ENCODE measurements at places on chromosomes 11 and 22.

- DNase-seq, result no peak
Measured at GRCh38 chr11:1554981-1555712, 16.9 kb downstream of the DUSP8 start.

- DNase-seq, result no peak
Measured at GRCh38 chr11:1569251-1569780, 2.8 kb downstream of the DUSP8 start.

DNA sequence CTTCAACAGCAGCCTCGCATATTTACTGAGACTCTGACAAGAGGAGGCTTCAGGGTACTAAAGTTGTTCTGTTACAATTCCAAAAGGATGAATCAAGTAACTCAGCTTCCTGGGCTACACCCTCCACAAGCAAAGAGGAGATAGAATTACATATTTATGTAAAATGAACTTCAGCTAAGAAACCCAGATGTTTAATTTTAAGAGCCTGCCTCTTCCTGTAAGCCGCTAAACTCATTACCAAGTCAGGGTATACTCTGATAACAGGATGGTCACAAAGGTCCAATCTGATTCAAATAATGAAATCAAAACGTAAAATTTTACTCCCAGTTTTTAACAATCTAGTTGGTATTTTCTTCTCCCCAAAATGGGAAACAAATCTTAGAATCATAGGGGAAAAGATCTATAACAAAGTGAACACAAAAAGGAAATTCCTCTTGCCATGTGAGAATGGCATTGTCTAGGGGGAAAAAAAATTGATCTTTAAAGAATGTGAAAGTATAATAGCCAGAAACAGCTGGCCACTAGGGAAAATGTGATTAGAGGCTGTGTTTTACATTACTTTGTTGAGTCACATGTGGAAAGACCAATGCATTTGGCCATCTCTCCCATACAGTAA lies 30.9 kb downstream of the CHEK2 start:
- no peak for DNase-seq

DNA sequence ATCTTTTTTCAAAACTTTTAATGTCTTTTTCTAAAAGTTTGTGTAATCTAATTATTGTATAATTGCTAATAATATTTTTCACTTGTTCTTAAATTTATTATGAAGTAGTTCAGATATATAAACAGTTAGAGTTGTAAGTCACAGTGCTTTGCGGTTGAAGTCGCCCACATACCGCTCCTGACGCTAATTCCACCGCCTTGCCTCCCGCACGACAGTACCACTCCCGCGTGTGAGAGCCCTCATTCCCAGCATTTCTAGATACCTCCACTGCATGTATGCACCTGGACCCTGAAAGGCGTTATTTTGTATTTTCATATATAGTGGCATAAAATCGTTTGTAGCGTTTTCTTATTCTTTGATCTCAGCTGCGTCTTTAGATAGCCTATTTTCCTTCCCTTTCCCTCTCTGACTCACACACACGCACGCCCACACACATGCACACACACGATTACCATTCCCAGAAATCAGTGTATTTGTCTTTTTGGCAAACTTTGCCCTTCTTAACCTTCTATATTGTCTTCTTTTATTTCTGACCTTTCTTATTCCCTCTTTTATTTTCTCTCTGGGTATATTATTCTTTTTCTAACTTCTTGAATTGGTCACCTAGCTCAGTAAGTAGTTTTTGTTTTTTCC lies 56.4 kb upstream of the PITPNB start:
- no peak for DNase-seq

GRCh38 chr11:12573707-12574485 lies 100.3 kb upstream of the TEAD1 start:
- no peak for DNase-seq

DNA sequence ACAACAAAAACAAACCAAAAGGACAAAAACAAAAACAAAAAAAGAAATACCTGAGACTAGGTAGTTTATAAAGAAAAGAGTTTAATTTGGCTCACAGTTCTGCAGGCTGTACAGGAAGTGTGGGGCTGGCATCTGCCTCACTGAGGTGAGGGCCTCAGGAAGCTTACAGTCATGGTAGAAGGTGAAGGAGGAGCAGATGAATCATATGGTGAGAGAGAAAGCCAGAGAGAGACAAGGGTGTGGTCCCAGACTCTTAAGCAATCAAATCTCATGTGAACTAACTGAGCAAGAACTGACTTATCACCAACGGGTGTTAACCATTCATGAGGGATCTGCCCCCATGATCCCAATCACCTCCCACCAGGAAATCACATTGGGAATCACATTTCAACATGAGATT lies 58.8 kb upstream of the ZBED5 start:
- DNase-seq, result no peak

- DNase-seq, result peak; percentile 92
Measured at GRCh38 chr11:64711138-64711955, 11.7 kb downstream of the NRXN2 start.

- peak; percentile 75 for DNase-seq
Measured at GRCh38 chr11:36376009-36376887, 80.2 kb downstream of the PRR5L start.

GRCh38 chr11:75740681-75741080 lies 23.0 kb downstream of the MOGAT2 start:
- DNase-seq, result no peak

DNA sequence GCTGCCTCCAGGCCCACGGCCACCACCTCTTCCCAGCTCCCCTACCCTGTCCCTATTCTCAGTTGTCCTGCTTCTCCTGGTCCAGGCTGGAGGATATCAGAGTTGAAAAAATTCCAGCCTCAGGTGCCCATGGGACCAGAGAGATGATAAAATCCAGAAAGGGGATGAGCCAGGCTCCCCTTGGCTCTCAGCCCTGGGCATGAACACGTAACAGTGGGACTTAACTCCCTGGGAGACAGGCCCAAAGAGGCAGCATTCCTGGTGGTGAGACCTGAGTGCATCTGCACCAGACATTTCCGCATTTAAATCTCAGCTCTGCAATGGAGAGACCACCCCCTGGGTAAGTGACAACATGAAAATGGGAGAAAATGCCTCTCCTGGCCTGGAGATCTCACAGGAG lies 10.4 kb upstream of the SLC39A13 start:
- DNase-seq, result no peak

GRCh38 chr11:102763440-102763839 lies 17.0 kb downstream of the MMP10 start:
- no peak for DNase-seq

GRCh38 chr11:76578654-76579055 lies 91.9 kb downstream of the LRRC32 start:
- peak; percentile 39 for DNase-seq

GRCh38 chr11:230431-230830 lies 5.7 kb downstream of the SIRT3 start:
- no peak for DNase-seq

DNA sequence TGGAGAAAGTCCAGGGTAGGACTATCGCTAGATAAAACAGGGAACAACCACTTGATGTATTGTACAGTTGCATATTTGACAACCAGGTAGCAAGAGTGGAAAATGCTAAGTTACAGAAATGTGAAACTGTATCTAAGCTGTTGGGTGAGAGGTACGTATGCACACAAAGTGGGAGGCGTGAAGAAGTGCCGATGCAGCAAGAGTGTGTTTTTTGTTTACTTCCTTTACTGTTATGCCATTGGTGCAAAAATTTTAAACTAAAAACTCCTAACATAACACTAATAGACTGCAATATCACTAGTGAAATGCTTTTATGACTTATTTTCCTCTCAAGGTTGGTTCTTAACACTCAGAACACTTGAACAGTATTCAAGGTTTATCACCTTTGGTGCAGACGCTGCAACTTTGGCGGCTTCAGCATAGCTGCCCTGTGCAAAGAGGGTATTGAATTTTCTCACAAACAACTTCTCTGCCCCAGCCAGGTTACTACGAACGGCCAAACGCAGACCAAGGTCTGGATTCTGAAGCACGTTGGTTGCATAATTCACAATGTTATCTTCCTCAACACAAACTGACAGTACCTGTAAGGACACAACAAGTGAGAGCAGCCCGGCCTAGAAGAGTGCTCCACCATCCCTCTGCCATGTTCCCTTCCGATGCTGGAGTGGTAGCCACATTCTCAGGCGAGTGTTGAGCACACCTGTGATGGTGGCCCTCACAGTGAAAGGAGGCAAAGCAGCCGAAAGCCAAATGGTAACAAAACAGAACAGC lies 55.8 kb upstream of the SLC25A1 start:
- no peak for DNase-seq

DNA sequence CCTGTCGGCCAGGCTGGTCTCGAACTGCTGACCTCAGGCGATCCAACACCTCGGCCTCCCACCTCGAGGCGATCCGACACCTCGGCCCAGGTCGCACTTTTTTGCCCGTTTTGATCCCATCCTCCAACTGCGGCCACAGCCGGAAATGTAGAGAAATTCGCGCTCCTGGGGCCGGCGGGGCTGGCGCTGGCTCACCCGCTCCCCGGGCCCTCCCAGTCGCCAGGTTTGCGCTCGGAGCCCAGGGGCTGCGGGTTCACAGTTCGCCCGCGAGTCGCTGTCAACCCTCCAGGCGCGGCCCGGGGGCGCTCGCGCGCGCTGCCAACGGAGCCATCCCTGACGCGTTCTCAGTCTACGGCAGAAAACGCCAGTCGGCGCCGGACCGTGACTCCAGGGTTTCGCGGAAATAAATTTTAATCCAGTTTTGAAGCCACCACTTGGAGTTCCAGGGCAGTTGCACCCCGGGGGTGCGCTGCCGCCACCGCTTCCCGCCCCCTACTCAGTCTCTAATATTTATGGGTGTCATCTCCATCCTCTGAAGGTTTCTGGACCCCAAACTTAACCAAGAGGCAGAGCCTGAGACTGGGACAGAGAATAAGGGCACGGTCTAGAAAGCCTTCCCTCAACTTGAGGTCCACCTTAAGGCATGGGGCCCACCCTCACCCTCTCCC lies 1.5 kb upstream of the KLHDC7B start:
- DNase-seq, result peak; percentile 93

DNA sequence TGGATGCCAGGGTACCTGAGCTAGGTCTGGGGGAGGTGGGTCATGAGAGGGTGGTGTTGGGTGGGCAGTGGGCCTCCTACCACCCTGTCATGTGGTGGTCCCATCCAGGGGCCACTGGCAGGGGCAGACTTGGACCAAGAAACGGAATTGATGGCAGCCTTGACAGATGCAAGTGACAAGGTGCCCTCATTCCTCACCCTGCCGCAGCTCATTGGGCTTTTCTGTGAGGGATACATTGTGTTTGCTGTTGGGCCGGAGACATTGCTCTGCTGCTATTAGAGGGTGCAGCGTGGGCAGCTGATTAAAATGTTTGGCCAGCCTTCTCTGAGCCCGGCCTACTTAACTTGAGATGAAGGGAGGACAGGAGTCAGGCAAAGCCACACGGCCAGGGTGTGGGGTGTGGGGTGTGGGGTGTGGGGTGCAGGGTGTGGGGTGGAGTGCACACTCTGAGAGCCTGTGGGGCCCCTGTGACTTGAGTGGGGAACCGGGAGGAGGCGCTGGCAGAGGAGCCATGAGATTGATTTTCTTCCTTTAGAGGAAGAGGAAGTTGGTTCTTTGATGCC lies 351.5 kb downstream of the TBC1D22A start:
- no peak for DNase-seq

DNA sequence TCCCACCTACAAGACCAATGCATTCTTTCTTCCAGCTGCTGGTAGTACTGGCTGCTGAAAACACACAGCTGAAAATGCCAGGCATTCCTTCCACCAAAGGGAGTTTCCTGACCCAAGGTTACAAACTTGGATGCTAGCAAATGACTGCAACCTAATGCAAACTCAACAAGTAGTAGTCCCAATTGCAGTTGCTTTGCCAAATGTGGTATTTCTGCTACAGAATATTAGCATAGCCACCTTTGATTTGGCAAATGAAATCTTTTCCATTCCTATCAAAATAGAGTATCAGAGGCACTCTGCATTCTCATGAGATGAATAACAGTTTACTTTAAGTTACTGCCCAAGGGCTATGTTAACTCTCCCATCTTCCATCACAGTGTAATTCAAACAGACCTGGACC lies 172.0 kb upstream of the ARHGAP42 start:
- peak; percentile 83 for DNase-seq

DNA sequence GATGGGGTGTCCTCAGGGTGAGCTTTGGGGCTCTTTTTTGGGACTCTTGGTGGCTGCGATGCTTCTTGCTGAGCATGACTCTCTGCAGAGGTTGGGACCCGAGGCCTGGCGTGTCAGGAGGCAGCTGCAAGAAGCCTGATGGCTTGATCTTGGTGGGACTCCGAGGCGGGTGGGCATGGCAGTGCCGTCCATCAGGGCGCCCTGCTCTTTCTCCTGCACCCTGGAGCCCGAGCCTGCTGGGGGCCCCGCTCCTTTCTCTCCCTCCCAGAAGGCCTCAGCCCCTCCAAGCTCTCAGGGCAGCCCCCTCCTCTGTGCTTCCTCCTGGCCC lies 432.7 kb downstream of the TBC1D22A start:
- no peak for DNase-seq

- DNase-seq, result no peak
Measured at GRCh38 chr22:28969401-28970168, 86.2 kb downstream of the ZNRF3 start.

DNA sequence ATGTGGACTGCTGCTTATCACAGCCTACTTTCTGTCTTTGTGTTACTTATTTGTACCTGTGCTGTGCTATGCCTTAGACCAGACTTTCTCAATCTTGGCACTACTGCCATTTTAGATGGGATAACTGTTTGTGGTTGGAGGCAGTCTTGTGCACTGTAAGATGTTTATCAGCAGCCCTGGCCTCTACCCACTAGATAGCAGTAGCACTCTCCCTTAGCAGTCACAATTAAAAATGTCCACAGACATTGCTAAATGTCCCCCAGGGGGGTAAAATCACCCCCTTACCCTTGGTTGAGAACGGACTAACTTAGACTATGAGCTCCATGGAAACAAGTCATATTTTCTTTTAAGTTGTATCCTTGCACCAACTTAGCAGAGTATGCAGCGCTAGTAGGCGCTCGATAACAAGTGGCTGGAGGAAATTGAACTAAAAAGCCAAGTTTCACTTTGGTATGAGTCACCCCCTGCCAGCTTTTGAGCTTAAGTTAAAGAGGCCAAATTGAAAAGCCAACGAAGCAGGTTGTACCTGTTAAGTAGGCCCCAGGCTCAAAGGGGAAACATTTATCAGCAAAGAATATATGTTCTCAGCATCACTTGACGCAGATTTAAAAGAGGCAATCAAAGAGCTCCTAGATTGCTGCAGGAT lies 304.8 kb upstream of the SORL1-AS1 start:
- peak; percentile 41 for DNase-seq

- no peak for DNase-seq
Measured at GRCh38 chr11:85277693-85278092, 349.5 kb downstream of the DLG2 start.

Data from GM23338 (cell line).